ENCODE measurements at places on chromosomes 3 and 15. TPM values are rescaled to one million over a fixed set of nuclear protein-coding genes. Genes with fewer than 3 reads are reported as not detected.

GUCA1C gene
- total RNA-seq = not detected

KLHL40 gene
- total RNA-seq = not detected

SAXO2 gene
- 0.06 TPM for total RNA-seq

AEN gene
- 15.1 TPM for total RNA-seq

IQCF5 gene
- total RNA-seq = not detected

NR2F2 gene
- 35.2 TPM for total RNA-seq

POMGNT2 gene
- total RNA-seq = 13.6 TPM

TP53BP1 gene
- 40.4 TPM for total RNA-seq

CCR9 gene
- not detected for total RNA-seq

APBA2 gene
- total RNA-seq = 6.7 TPM

THRB gene
- 9.8 TPM for total RNA-seq

PSMD6 gene
- 46.8 TPM for total RNA-seq

PRRT3 gene
- total RNA-seq = 8.4 TPM

EFCAB12 gene
- total RNA-seq = not detected

CDCP1 gene
- 0.78 TPM for total RNA-seq

PYGO1 gene
- 7.1 TPM for total RNA-seq

Measured in cardiac ventricle fibroblast (primary cell).